ENCODE measurements at places on chromosomes 1 and 21.

DNA sequence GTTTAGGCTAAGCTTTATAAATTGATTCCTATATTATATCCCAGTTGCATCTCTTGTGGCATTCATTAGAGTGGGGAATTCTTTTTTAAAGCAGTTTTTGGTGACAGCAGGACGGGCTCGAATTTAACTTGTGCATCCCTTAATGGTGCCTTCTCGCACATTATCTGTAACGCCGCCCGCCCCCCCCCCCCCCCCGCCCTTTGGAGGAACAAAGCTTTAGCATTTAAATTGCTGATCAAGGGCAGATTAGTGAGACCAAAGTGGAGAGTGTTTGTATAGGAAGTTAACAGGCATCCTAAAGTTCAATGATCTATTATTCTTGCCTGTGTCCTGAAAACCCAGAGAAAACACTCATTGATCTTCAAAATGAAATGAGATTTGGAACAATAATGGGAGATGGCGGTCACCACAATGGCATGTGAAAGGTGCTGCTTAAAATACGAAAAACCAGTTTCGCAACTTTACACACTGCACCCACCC lies 2.2 kb downstream of the LMO4 start:
- no peak for DNase-seq

GRCh38 chr1:178885869-178886268 lies 15.0 kb upstream of the ANGPTL1 start:
- no peak for DNase-seq

DNA sequence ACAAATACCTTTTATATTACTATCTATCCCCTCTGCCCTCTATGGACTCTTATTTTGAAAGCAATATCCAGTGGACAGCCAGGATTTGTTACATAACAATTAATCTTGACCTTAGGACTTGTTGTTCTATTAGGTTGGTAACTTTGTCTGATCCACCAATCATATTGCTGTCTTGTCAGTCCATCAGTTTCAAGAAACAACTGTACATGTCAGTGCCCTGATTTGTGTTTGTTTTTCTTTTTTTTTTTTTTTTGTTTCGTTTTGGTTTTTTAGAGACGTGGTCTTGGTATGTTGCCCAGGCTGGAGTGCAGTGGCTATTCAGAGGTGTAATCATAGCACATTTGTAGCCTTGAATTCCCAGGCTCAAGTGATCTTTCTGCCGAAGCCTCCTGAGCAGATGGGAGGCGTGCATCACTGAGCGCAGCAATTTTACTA lies 1.5 kb upstream of the SCP2 start:
- DNase-seq: no peak

DNA sequence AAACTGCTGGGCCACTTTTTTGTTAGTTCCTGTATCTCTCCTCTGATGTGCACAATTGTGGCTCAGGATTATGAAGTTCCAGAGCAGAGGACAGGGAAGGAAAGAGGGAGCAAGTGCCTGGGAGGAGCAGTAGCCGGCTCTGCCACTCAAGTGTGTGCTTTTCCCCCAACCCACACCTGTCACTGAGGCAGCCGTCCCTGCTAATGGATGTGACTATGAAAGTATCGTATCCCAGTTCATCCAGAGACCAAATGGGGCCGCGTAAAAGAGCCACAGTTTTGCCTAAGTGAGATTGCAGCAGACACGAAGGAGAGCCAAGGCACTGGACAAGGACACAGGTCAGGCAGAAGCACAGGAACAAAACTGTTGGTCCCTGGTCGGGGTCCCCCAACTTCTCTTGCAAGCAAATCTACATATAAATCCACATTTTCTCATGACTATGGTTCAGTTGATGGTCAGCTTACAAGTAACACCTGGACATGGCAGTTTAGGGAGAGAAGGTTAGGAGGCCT lies 204.7 kb downstream of the RHOU start:
- no peak for DNase-seq

- peak; percentile 86 for DNase-seq
Measured at GRCh38 chr1:23809751-23810171, 9.2 kb upstream of the GALE start.

GRCh38 chr1:206725109-206725963 lies 40.6 kb downstream of the MAPKAPK2 start:
- peak; percentile 56 for DNase-seq

DNA sequence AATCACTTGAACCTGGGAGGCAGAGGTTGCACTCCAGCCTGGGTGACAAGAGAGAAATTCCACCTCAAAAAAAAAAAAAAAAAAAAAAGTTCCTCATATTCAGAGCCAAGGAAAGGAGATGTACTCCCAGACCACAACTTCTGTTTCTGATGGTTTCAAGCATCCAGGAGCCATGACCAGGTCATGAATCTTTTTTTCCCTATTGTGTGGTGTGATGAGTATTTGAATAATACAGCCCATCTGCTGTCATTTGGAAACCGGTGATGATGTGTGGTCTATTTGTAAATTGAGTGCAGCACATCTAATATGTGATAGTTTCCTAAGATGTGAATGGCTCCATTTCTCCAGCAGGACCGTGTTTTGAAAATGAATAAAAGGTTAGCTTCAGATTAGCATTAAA lies 18.6 kb downstream of the PIK3CD start:
- DNase-seq: no peak

- DNase-seq: peak; percentile 49
Measured at GRCh38 chr1:114482585-114482984, 28.4 kb downstream of the TRIM33 start.

DNA sequence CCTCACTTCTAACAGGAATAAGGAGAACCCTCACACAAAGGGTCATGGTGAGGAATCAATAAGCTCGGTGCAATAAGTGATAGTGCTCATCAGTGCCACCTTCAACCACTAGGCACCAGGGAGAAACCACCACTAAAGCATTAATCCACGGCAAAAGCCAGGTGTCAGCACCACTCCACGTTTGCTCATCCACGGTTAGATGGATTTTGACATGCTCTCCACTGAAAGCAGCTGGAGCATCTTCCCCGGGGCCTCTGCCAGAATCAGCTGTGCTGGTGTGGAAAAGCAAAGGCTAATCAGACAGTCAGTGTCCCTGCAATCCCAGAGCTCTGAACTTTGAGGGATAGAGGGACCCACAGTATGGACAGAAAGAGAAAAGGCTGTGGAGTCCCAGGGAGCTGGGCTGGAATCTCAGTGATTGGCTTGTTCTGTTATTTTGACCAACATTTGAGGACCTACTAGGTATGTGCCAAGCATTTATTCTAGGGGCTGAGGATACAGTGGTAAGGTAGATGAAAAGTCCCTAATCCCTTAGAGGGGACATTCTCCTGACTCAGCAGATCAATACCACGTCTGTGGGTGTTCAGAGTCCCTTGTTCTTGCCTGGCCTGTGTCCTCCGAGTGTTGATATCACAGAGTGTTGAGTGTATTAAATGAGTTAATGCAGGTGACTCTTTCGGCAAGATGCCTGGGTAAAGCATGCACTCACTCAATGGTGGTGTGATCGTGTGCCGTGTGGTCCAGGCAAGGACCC lies 41.3 kb downstream of the FHAD1 start:
- no peak for DNase-seq

DNA sequence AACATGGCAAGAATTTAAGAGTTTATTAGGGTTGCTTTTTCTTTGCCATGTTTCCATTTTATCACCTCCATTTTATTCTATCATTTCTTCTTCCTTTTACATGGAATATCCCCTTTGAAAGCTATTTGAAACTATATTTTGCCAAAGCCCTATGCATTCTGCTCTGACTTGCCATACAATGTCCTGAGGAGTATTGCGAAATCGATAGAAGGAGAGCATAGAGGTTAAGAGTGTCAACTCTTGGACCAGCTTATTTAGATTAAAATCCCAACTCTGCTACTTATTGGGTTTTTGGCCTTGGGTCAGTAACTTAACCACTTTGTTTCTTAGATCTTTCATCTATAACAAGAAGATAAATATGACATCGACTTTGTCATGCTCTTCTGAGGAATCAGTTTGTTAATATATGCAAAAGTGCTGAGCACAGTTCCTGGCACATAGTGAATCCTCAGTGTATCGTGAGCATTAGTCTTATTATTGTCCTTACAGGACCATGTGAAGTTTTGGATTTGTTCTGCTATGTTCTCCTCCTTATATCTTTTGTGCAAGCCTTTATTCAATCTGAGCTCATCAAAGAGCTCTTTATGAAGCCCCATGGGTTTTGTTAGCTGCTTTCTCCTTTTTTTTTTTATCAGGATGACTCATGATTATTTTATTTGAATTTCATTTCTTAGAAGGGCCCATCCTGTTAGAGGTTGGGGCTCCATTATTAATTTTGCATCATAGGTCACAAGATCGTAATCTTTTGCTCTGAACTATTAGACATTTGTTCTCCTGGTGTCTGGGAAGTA lies 17.6 kb downstream of the ACKR1 start:
- no peak for DNase-seq

GRCh38 chr1:200096774-200097173 lies 69.3 kb downstream of the NR5A2 start:
- DNase-seq: no peak

GRCh38 chr1:50739125-50739524 lies 220.9 kb downstream of the FAF1 start:
- no peak for DNase-seq

DNA sequence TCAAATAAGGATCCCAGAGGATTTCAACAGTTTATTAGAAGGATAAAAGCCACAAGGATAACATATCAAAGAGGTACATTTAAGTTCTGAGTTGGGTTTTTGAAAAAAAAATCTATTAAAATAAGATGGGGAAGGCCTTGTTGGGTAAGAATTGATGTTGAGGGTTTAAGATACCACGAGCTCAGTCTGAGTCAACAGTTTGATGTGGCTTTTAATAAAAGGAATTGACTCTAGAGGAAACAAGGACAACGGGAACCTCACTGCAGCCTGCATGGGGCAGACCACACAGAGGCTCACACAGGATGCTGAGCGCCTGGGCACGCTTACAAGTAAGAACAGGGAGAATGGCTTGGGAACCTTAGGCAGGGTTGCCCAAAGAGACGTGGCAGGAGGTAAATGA lies 107.5 kb downstream of the TIAM1 start:
- DNase-seq: no peak

- no peak for DNase-seq
Measured at GRCh38 chr21:41294548-41295231, 21.9 kb upstream of the FAM3B start.

Data from CD4-positive, alpha-beta T cell treated with Interferon gamma for 1 hour (primary cell).